Motor neuron (in vitro differentiated cells): ENCODE measurements at places on chromosomes 3 and 15. TPM values are rescaled to one million over a fixed set of nuclear protein-coding genes. Genes with fewer than 3 reads are reported as not detected.

DNA sequence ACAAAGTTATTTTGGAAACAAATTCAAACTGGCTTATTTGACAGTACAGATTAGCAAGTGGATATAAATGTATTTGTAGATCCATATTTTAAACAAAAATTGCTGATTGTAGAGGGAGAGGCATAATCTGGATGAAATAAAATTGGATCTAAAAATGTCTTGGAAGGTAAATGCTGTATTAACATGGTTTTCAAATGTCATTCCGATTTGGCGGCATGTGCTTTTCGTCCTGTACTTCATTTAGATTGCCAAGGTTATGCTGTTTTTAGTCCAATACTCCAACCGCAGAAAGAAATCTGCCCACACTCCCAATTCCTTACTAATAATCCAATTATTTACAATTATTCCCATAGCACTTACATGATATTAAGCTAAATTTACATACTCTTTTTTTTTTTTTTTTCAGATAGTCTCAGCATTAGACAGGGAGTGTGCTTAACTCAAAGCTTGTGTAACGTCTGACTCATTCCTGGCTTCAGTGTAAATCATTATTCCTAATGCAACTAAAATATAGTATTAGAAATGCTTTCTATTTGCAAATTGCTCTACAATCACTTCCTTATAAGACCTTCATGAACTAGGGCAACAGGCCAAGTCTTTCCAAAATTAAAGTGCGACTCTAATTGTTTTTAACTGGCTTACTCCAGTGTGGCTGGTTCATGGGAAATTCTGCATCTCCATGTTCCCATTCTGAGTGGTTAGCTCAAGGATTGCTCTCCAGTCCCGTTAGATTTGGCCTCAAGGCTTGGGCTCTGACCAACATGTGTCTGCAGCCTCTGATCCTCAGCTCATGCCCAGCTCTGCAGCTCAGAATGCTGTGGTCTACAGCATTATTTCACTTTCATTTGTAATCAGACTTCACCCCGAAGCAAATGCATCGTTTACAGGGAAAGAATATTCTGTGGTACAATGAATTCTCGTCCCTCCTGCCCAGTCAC lies 103.9 kb downstream of the FBN1 start:
- ATAC-seq: peak; percentile 95

GRCh38 chr15:88912500-88912921 lies 668 bp downstream of the MFGE8 start:
- ATAC-seq: peak; percentile 7

- ATAC-seq: no peak
These were observed 215.1 kb upstream of the MLF1 start for GRCh38 chr3:158355623-158356588.

DNA sequence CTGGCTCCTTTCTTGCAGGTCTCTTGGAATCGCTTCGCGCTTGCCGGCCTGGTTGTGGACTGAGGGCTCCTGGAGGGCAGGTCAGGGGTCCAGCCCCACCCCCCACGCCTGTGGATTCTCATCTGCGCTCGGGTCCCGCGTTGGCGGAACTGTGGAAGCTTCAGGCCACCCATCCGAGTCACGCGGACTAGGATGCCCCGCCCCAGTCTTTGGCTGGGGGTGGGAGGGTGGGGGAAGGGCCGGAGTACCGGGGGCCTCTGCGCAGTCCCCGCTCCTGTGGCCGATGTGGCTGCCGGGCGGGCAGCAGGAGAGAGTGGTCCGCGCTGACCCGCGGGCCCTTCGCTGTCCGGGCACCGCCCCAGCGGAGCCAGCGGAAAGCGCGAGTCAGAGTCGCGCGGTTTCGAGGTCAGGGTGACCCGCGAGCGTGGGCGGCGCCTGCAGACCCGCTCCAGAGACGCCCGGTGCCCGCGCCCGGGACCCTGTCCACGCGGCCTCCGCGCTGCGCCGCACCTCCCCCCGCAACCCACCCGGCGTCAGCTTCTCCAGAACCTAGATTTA lies 114.2 kb downstream of the KLF13 start:
- ATAC-seq: peak; percentile 39

DNA sequence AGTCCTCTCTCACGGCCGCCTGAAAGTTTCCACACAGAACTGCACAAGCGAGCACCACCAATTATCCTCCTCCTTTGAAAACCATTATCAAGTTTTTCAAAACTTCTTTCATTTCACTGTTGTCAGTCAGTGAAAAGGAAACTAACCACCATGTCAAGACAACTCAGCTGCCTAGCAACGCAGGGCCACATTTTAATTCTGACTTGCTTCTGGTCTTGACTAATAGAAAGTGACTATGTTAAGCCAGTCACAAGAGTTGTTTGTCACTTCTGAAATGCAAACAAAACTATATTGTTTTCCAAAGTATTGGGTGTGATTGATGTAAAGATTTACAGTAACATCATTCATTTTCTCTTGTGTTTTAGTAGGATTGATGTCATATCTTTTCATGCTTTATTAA lies 612.8 kb upstream of the AGTR1 start:
- ATAC-seq: peak; percentile 83

DNA sequence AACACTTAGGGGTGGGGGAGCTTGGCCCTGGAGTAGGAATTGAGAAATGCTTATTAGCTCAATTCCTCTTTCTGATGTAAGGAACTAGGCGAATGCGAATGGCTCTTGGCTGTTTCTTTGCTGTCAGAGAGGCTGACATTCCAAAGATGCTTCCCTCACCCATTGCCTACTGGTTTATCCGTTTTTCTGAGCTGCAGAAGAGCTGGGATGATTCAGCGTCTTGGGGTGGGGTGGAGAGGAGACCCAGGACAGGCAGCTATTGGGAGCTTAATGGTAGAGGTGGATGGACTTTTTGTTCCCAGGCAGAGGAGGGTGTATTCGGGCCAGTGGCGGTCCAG lies 9.8 kb downstream of the PLEKHO2 start:
- no peak for ATAC-seq

DNA sequence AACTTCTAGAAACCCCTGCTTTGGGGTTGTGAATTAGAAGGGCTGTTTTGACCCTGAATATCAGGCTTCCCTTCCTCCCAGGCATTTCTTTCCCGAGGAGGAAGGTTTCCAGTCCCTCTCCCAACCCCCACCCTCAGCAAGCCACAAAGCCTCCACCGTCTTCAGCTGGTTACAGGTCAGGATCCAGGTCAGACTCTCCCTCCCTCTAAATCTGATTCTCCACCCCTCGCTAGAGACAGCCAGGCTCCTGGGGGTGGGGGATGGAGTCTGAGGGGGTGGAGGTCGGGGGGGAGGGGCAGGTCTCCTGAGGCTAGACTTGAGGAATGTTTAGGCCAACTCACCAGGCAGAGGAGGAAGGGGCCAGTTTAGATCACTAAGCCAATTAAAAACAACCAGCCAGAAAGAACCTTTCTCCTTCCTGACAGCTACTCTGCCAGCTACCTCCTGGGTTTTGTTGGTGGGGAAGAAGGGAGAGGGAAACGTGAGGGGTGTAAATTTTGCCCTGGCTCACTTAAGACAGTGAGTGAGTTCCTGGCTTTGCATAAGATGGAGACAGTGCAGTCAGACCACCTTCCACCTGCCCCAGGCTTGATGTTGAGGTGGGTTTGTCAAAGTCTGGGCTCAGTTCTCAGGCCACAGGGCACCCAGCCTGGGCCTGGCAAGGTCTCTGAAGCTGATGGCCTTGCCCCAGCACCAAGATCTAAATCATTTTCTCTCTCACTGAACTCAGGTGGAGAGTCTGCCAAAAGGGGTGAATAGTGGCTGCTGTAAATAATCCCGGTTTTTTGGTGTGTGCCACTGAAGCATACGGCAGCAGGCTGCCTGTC lies 19.5 kb downstream of the BMF start:
- no peak for ATAC-seq

DNA sequence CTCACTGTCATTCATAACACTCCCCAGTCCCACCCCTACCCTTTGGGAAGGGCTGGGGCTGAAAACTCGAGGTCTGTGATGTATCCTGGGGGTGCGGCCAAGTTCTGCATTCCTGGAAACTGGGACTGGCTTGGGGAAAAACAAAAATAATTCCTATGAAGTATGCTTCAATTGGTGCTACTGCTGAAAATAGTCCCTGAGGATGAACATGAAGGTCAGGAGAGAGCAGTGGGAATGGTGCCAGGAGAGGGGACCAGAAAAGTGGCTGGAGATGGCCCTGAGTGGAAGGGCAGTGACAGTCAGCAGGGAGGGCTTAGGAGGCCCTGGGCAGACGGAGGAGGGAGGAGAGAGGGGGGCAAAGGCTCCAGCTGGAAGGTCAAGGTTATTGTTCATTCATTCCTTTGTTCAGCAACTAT lies 4.8 kb upstream of the ISLR start:
- no peak for ATAC-seq

- no peak for ATAC-seq
These were observed 55.9 kb downstream of the SERP1 start for GRCh38 chr3:150490277-150490986.

- no peak for ATAC-seq
These were observed 118.2 kb upstream of the GOLIM4 start for GRCh38 chr3:168213920-168214319.

DNA sequence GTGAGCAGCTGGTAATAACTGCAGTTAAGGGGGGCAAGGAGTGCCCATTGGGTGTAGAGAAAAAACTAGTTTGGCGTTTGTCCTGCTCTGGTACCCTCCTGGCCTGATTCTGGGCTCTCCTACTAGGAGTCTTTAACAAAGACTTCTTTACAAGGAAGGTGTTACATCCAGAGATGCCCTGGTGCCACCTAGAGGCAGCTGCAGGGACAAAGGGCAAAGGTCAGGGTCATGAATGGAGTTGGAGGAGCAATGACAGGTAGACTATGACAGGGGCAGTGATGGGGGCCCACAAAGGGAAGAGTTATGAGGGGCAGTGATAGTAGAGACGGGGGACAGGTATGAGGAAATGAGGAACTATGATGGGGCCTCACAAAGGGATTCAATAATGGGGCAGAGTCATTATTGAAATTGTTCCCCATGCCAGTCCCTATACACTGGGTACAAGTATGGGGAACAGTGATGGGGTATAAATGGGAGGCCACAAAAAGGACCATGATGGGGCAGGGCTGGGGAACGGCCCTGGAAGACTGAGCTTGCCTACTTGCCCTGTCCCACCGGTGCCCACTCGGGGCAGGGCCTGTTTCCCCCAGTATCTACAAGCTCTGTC lies 7.9 kb downstream of the CCDC71 start:
- no peak for ATAC-seq

DNA sequence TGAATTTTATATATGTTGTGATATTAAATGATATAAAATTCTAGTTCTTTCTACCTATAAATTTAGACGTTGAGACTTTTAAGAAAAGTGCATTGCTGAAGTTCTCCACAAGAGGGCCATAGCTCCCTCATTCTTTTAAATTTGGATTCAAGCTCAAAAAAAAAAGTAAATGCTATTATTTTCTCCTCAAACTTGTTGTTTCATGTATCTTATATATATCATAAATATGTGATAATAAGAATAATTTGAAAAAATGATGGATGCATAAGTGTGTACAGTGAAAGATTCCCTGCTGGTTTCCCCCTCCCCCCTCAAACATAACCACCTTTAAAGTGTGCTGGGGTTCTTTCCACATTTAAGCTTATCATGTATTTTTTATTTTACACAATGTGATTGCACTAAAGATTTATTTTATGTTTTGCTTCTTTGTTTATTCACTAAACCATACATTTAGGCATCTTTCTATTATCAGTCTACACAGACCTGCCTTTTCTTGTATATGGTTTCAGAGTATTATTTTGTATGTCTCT lies 769.4 kb upstream of the GOLIM4 start:
- ATAC-seq: no peak

GRCh38 chr3:13161021-13161759 lies 88.0 kb upstream of the IQSEC1 start:
- peak; percentile 25 for ATAC-seq

- ATAC-seq: peak; percentile 52
These were observed 62.4 kb upstream of the P3H2 start for GRCh38 chr3:190183121-190183520.

DNA sequence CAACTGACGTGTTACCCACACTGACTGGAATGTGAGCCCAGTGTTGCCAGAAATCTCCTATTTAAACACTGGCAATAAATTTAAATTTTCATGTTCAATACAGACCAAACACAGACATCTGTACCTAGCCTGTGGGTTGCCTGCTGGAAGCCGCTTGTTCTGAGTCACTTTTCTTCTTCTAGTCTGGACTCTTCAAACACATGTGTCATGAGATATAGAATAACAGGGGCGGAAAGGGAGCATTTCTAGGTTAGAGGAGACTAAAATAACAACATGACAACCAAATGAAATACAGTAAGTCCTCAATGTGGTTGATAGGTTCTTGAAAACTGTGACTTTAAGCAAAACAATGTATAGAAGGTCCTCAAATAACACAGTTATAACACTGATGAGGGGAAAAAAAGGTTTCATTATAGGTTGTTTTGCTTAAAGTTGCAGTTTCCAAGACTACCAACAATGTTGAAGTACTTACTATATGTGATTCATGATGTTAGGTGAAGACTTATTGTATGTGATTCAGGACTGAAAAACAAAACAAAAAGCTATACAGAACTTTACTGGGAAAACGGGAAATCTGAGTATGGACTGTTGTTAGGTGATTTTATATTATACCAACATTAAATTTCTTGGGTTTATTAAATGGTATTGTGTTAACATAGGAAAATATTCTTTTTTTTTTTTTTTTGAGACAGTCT lies 63.1 kb downstream of the PRKAR2A start:
- ATAC-seq: no peak

DNA sequence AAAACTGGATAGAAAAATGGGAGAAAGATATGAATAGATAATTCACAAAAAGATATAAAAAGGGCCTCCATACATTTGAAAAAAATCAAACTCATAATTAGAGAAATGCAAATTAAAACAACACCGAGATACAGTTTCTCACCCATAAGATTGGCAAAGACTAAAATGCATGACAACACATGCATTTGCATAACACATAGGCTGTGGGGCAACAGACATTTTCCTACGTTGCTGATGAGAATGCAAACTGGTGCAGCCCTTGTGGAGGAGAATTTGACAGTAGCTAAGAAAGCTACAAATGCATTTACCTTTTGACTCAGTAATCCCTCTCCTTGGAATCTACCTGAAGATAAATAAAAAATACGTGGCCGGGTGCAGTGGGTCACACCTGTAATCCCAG lies 11.4 kb upstream of the CAND2 start:
- no peak for ATAC-seq

The MEF2A gene
- 11.8 and 12.9 TPM in 2 replicates for total RNA-seq

The TMEM207 gene
- total RNA-seq: not detected in 2 replicates

The TMEM212 gene
- not detected in 2 replicates for total RNA-seq

The DUOXA1 gene
- 0.26 and 0.41 TPM in 2 replicates for total RNA-seq

The SLC28A1 gene
- total RNA-seq: 0.06 TPM in 1 of 2 replicates, not detected in the other

The COMMD2 gene
- 31.2 and 34.3 TPM in 2 replicates for total RNA-seq

The SEMA6D gene
- total RNA-seq: 32.1 and 33.1 TPM in 2 replicates
